ENCODE measurements at places on chromosomes 12 and 14.

- no peak for DNase-seq
These were observed 69.9 kb downstream of the WIF1 start for GRCh38 chr12:65051218-65051617.

GRCh38 chr14:99196310-99196650, 75.7 kb downstream of the BCL11B start:
- no peak for DNase-seq

GRCh38 chr14:77903221-77903620, 103.3 kb downstream of the ADCK1 start:
- DNase-seq = no peak

GRCh38 chr14:37122288-37122687, 50.1 kb downstream of the SLC25A21 start:
- no peak for DNase-seq

DNA sequence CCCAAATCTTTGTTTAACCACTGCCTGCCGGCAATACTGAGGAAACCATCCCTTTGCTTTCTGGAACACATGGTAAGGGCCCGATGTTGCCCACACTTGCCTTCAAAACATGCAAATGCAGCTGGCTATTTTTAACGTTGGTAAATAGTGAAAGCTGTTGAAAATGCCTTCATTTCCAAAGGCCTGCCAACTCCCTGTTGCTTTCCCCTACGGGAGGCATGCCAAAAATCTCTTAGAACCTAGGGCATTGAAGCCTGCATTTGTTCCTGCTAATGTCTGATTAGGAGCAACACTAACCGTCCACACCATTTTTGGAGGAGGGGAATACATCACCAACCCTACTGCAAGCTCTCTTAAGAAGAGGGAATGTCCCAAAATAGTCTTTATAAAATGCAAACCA, 152.6 kb upstream of the NOS1 start:
- DNase-seq = no peak

- no peak for DNase-seq
These were observed 153.0 kb downstream of the SYNE2 start for GRCh38 chr14:64005822-64006221.

DNA sequence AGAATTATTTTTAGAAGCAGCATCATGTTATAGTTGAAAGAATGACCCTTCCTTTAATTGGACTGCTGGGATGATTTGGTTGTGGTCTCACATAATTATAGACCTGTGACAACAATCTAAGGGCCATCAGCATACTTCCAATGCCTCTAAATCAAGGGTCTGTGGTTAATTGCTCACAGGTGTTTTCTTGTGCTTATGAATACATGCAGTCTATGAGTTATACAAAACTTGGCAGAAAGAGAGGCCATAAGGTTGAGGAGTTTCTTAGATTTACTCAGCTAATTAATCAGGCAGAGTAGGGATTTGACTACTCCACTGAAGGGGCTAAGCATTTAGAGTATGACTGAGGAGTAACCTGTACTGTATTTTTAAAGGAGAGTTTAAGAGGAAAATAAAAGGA, 37.0 kb upstream of the FRMD6 start:
- no peak for DNase-seq

GRCh38 chr12:86148071-86148470, 108.1 kb downstream of the MGAT4C start:
- no peak for DNase-seq

GRCh38 chr14:23483236-23483854, 13.8 kb downstream of the NGDN start:
- no peak for DNase-seq

- no peak for DNase-seq
These were observed 52.2 kb downstream of the CHST11 start for GRCh38 chr12:104508752-104509446.

DNA sequence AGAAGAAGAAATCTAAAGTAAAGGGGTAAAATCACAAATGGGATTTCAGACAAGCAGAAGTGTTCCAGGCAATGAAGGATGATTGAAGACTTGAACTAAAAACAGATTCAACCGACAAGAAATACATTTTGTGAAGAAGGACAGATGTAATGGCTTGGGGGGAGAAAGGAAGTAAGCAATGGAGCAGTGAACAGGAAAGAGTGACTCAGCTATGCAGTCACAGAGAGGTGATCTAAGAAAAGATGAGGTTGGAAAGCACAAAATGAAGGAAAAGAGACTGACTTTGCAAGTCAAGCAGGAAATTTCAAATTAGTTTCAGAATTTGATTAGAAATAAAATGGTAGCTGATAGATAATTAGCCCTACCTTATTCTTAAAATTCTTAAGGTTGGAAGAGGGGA, 66.5 kb downstream of the PUS7L start:
- no peak for DNase-seq

DNA sequence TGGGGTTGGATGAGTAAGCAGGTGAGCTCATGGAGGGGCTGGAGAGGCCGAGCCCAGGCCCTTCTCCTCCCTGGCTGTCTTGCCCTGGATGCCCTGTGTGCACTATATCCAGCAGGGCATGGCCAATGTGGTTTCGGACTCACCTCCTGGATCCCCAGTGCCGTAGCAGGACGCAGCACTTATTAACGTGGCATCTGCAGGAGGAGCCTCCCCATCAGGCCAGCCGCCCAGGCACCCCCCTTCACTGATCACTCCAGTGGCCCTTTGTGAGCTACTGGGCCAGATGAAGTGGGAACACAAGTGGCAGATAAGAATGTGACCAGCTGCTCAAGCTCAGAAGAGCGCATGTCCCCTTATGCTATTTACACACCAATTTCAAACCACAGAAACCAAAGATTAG, 43.1 kb upstream of the DICER1 start:
- no peak for DNase-seq

DNA sequence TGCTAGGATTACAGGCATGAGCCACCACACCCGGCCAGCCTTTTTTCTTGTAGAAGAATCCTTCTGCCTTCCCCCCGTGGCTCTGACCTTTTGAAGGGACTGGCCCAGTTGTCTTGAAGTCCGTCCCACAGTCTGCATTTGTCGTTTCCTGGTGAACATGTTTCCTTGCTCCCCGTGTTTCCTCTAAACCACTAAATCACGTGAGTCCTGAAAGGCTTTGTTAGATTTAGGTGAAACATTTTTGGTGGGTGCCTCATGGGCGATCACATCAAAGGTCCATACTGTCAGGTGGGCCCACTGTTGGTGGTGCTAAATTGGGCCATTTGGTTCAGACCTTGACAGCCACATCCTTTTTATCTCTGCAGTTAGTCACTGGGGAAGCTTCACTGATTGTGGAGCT, 26.3 kb downstream of the MLXIP start:
- DNase-seq = no peak

DNA sequence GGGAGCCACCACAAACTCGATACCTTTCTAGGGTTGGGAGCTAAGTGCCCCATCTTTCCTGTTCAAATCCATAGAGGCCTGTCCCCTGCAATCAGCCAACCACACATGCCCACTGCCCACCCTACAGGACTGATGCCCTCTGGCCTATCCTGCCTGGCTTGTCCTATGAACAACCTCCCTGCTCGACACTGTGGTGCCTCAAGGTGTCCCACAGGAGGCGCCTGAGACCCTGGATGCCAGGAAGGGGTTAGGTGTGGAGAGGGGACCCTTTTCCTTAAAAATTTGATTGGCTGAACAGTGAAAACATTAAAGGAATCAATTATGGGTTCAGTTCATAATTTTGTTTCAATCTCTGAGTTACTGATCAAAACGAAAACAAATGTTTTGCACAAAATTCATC, 97.3 kb upstream of the FZD10 start:
- no peak for DNase-seq

GRCh38 chr12:45273717-45274271, 57.9 kb downstream of the ANO6 start:
- DNase-seq = no peak

DNA sequence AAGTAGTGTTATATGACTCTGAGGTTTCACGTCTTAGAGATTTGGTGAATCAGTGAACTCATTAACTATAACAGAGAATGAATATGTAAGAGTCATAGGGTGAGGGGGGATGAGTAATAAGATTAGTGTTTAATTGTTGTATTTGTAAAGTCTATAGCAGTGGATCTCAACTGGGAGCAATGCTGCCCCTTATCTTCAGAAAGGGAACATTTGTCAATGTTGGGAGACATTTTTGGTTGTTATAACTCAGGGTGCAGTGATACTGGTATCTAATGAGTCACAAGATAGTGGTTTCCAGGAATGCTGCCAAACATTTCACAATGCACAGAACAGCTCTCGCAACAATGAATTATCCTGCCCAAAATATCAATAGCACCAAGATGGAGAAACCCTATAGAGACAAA, 1193.7 kb downstream of the GALC start:
- no peak for DNase-seq

GRCh38 chr14:38762845-38763244, 340.2 kb downstream of the SEC23A start:
- no peak for DNase-seq

DNA sequence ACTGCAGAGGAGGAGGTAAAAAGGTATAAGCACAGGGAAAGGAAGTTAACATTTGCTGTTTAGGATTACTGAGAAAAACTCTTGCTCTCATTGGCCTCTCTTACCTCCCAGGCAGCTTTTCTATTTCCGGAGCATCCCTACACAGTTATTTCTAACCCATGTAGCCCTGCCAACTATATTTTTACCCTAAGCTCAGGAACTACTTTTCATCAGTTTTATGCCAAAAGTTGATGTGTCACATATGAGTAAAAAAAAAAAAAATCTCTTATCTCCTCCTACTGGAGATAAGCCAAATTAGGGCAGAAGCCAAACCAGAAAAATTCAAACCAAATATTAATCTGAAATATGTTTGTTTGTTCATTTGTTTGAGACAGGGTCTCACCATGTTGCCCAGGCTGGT, 34.4 kb upstream of the PSMA6 start:
- no peak for DNase-seq

GRCh38 chr14:55546212-55546874, 33.7 kb upstream of the KTN1 start:
- no peak for DNase-seq

DNA sequence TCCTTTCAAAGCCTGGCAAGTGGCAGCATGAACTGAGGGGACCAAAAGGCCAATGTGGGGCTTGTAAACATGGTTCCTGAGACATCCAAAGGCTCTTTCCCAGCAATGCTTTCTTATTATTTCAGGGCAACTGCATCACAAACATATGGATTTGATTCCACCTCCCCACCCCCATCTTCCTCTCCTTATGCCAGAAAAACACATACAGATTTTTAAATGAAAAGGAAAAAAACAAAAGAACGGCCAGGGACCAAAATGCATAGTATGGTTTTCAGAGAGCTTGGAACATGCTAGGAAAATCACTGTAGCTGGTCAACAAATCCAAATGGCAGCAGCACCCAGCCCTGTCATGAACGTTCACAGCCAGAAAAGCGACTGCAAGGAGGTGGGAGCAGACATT, 167.6 kb downstream of the ANO2 start:
- no peak for DNase-seq

- no peak for DNase-seq
These were observed 703 bp downstream of the ASCL4 start for GRCh38 chr12:107775093-107775721.

DNA sequence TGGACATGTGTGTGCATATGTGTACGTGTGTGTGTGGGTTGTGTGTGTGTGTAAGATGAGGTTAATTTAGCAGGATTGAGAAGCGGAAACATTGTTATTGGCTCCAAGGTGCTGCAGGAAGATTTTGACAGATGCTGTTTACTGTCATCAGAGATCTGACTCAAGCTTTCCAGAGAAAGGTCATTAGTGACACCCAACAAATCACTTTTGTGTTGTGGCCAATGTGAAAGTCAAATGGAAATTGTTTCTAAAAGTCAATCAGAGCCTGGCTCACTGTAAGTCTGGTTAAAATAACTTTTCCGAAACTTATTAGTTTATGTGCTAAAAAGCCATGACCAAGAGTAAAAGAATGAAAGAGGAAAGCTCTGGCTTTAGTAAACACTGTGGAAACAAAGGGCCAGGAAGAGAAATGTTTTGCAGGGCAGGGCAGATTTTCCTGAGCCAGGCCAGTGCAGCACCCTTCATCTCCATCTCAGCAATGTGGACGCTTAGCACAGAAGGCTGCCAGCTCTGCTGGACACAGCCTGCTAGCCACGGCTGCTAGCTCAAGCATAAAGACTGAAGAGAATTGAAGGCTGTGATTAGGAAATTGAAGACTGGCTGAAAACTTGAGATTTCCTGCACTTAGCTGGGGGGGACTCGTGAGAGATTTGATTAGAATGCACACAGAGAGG, 235.8 kb downstream of the NEDD1 start:
- no peak for DNase-seq

DNA sequence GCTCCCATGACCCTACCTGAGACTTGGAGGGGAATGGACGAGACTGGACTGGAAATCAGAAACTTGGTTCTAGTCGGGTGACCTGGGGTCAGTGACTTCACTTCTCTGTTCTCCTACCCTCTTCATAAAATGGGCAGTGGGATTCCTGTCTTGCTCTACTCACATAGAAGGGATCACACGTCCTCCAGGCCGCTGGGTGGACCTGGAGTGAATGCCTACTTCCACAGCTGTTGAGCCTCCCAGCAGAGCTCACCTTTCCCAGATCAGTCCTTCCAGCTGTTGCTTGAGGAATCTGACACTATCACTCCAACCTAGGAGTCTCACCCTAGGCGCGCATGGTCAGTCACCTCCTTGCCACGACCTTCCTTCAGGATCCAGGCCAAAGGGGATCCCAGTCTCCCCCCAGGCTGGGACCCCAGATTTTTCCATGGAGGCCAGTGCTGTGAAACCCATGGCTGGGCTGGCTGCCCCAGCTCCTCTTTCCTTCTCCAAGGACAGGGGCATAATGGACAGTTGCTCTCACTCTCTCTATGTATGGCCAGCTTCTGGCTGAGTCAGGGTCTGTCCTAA, 637 bp downstream of the ACVRL1 start:
- DNase-seq = no peak

- no peak for DNase-seq
These were observed 18.9 kb upstream of the CARMIL3 start for GRCh38 chr14:24032727-24033418.

GRCh38 chr14:71142375-71143038, 235.2 kb downstream of the PCNX1 start:
- DNase-seq = no peak

- no peak for DNase-seq
These were observed 17.9 kb upstream of the FAM234B start for GRCh38 chr12:13026286-13026685.

GRCh38 chr12:132766380-132767085, 4.9 kb upstream of the ANKLE2 start:
- DNase-seq = no peak
